Activated effector memory CD4-positive, alpha-beta T cell treated with Interleukin-2 at 50 U/mL for 16 hours (primary cell): ENCODE measurements at places on chromosomes 4 and X.

GRCh38 chr4:27059446-27059845 lies 198.8 kb downstream of the STIM2 start:
- no peak for DNase-seq

GRCh38 chr4:64174247-64174882 lies 234.9 kb downstream of the TECRL start:
- DNase-seq, result no peak

DNA sequence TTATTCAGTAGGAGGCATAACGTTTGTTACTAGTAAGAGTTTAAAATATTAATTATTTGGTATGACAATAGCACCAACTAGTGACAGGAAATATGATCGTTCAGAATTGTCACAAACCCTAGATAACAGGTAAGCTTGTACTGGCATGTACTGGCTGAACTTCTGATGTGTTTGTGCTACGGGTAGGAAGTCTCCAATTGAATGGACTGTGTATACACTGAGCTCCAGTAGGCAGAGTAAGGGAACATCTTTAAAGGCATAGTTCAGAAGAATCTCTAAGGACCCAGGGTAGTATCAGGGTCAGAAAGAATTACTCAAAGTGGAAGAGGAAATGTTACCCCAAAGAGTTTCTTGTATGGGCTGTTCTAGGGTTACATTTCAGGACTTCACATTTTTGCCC lies 230.4 kb downstream of the EDA2R start:
- no peak for DNase-seq

- no peak for DNase-seq
Observed at GRCh38 chr4:121358473-121358872, 22.3 kb downstream of the QRFPR start.

GRCh38 chr4:38082424-38083385 lies 122.5 kb downstream of the PTTG2 start:
- DNase-seq, result no peak

- no peak for DNase-seq
Observed at GRCh38 chrX:53255738-53256191, 25.6 kb downstream of the IQSEC2 start.

DNA sequence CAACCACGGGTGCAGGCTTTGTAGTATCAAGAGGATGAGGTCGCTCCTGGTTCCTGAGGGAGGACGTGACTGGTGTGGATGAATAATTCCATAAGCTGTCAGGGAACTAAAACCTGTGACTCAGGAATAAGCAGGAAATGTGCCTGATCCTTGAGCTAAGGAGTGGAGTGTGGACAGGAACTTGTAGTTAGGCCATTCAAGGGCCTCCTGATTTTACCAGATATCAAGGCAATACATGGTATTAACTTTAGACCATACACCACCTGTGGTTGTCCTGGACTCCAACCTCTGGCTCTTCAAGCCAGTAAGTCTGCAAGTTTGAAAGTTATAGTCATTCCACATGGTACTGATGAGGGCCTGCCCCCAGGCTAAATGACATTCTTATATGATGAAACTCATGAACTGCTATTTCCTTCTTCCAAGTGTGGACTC lies 12.1 kb upstream of the ING2 start:
- DNase-seq, result no peak

- no peak for DNase-seq
Observed at GRCh38 chr4:146381263-146381872, 140.4 kb downstream of the SLC10A7 start.

DNA sequence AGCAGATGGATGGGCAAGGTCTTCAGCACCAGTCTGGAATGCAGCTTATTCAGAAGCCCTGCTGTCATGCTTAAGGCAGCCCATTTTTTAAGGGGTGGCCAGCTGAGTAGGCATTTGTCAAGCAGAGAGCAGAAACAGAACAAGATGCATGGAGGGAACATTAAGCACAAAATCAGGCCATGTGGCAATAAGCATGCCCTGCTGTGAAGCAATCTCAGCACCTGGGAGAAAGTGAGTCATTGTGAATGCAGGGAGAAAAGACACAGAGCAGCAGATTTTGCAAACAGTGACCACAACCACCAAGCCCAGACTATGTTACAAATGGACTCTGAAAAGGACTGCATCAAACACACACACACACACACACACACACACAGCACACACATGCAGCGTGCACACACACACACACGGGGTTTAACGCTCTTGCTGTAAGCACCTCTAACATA lies 94.1 kb upstream of the GALNT7 start:
- DNase-seq, result no peak

GRCh38 chr4:147862043-147862692 lies 130.3 kb downstream of the ARHGAP10 start:
- DNase-seq, result no peak

DNA sequence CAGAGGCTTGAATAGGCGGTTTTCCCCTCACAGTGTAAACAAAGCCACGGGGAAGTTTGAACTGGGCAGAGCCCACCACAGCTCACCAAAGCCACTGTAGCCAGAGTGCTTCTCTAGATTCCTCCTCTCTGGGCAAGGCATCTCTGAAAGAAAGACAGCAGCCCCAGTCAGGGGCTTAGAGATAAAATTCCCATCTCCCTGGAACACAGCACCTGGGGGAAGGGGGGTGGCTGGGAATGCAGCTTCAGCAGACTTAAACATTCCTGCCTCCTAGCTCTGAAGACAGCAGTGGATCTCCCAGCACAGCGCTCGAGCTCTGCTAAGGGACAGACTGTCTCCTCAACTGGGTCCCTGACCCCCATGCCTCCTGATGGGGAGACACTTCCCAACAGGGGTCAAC lies 44.0 kb upstream of the USP38 start:
- DNase-seq, result no peak

DNA sequence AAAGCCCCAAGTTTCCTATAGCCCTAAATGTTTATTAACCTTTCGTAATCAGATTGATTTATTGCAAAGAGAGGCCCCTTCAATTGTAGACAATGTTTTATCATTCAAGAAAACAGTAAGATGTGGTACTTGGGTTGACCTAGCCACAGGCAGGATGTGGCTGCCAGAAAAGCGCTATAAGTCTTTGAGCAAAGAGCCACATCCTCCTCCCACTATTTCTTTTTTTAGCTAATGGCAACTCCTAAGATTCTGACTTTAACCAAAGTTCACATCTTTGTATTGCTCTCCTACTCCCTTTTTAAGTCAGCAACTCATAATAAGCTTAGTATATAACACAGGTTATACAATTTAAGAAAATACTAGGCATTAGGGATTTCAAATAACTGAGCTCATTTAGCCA lies 70.7 kb upstream of the PPP3CA start:
- peak; percentile 35 for DNase-seq

DNA sequence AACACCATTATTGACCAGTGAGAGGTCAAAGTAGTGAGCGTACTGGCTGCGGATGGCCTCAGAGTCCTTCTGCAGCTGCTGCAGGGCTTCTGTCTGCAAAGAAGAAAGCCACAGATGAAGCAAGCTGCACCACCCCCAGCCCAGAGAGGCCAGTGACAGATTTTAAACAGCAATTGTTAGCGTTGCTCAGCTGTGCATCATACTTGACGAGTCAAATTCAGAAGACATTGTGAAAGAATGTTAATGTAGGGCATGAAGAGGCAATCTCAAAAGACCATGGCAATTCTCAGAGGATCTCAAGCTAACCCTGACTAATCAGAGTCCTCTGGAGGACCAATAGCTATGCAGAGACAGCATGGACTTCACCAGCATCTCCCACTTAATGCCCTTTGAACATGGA lies 16.6 kb downstream of the DKC1 start:
- no peak for DNase-seq

DNA sequence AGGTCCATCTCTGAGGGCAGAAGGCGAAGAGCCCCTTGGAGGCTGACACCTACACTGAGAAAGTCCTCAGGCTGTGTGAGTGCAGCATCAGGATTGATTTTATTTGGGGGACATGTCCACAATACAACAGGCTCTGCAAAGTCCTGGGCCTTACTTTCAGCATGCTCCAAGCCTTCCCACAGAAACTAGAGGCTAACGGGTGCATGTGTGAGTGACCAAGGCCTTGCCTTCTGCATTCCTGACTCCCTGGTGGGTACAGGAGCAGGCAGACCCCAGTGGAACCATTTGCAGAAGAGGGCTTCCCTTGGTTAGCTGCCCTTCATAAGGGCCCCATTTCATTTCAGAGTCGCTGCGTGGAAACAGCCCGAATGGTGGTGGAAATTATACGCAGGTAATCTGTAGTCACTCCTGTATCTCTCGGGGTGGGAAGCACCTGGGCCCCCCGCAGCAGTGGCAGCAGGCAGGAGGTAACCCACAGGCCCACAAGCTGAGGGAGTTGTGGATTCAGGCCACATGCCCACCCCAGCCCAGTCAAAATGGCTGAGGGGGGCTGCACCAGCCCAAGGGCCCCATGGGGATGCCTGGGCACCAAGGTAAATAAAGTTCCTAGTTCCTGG lies 37.7 kb downstream of the NSG1 start:
- DNase-seq, result no peak

GRCh38 chrX:118353081-118353850 lies 7.4 kb downstream of the WDR44 start:
- DNase-seq, result no peak
